Left ventricle myocardium inferior (tissue), 1 donor: ENCODE measurements at places on chromosomes 3 and 15. TPM values are rescaled to one million over a fixed set of nuclear protein-coding genes. Genes with fewer than 3 reads are reported as not detected.

Gene NME9
- not detected for total RNA-seq

Gene CORO2B
- 5.0 TPM for total RNA-seq

Gene ERICH6
- 0.55 TPM for total RNA-seq

Gene FSIP1
- total RNA-seq: 1.2 TPM

Gene CLDN18
- total RNA-seq: not detected

Gene SLC24A5
- not detected for total RNA-seq

Gene GOLGA8T
- total RNA-seq: 0.47 TPM

Gene PLA2G4E
- total RNA-seq: not detected

Gene METTL6
- total RNA-seq: 11.3 TPM

Gene RETNLB
- not detected for total RNA-seq

Gene COPG1
- total RNA-seq: 86.1 TPM

Gene FBXL2
- 1.5 TPM for total RNA-seq

Gene LRRC2
- total RNA-seq: 114 TPM

Gene EPHB1
- 1.3 TPM for total RNA-seq

Gene KY
- total RNA-seq: 12.1 TPM

Gene ENTPD3
- 0.11 TPM for total RNA-seq

Gene LRRC31
- total RNA-seq: not detected

Gene TJP1
- total RNA-seq: 108 TPM

Gene ANKRD63
- not detected for total RNA-seq

Gene PARP9
- 12.6 TPM for total RNA-seq

Gene XIRP1
- total RNA-seq: 386 TPM

Gene RAD51
- total RNA-seq: 0.88 TPM

Gene WNT7A
- not detected for total RNA-seq

Gene C2CD4A
- total RNA-seq: not detected

Gene CSPG4
- 9.1 TPM for total RNA-seq

Gene PAQR5
- total RNA-seq: 0.63 TPM

Gene TRPM1
- not detected for total RNA-seq

Gene COL6A5
- not detected for total RNA-seq
